ACHN (cell line): ENCODE measurements at places on chromosomes 5 and 9.

- DNase-seq = no peak
Measured at GRCh38 chr9:136081113-136081825, 13.8 kb downstream of the NACC2 start.

- no peak for DNase-seq
Measured at GRCh38 chr9:114722937-114723620, 41.1 kb upstream of the TEX48 start.

- no peak for DNase-seq
Measured at GRCh38 chr5:109907731-109908130, 218.0 kb downstream of the MAN2A1 start.

DNA sequence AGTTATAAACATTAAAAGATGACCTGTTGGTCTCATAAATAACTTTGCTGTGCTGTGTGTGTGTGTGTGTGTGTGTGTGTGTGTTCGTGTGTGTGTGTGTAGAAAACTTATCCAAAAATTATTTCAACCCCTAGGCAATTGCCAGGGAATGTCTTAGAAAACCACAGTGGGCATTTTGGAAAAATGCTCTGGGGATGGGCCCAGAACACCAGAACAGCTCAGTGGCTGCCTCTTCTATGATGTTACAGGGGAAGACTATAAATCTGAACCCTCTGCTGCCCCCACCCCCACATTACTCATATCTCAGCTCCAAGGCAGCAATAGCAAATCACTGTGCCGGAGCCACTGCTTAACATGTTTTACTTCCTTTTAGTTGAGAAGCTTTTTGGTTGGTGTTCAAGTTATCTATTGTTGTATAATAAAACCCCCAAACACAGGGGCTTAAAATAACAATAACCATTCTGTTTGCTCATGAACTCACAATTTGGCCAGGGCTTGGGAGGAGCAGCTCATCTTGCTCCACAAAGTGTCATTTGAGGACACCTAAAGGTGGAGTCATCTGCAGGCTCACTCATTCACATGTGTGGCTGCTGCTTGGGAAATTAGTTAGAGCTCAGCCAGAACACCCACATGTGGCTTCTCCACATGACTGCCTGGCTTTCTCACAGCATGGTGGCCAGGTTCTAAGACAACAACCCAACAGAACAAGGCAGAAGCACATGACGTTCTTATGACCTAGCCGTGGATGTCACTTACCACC, 40.4 kb downstream of the ACTBL2 start:
- no peak for DNase-seq

DNA sequence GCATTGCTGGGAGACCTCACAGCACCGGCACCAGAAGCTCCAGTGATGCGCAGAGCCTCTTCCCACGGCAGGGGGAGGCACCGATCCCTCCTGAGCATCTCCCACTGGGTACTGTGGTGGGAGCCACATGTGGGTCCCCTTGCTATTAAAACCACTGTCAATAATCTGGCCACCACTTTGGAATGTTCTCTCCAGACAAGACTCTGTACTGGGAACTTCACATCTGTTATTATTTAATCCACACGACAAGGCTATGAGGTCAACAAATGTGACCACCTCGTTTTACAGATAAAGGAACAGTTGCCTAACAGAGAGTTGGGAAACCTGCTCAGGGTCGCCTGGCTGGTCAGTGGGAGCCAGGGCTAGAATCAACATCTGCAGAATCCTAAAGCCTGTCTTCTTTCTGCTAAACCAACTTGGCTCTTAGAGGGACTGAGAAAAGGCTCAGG, 72.7 kb downstream of the EPB41L4B start:
- DNase-seq = no peak

DNA sequence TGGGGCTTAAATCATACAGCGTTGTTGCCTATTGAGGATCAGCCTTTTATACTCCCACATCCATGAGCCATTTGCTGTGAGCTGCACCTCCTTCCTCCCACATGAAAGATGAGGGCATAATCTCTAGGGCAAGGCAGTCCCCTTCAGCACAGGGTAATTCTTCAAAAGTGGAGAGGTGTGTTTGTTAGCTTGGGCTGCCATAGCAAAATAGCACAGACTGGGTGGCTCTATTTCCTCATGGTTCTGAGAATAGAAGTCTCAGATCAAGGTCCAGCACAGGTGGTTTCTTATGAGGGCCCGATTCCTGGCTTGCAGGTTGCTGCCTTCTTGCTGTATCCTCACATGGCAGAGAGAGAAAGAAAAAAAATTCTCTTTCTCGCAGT, 121.8 kb upstream of the SLC12A2 start:
- DNase-seq = no peak

- DNase-seq = peak; percentile 24
Measured at GRCh38 chr5:35926389-35927051, 11.9 kb downstream of the CAPSL start.

GRCh38 chr9:69325409-69326212, 596 bp downstream of the ENTREP1 start:
- DNase-seq = no peak

- DNase-seq = peak; percentile 40
Measured at GRCh38 chr5:44774279-44774880, 34.4 kb upstream of the MRPS30 start.
